ENCODE measurements at places on chromosomes 16 and 17.
A peak's percentile ranks its signal among the peaks of the same experiment; 100 is the strongest.

DNA sequence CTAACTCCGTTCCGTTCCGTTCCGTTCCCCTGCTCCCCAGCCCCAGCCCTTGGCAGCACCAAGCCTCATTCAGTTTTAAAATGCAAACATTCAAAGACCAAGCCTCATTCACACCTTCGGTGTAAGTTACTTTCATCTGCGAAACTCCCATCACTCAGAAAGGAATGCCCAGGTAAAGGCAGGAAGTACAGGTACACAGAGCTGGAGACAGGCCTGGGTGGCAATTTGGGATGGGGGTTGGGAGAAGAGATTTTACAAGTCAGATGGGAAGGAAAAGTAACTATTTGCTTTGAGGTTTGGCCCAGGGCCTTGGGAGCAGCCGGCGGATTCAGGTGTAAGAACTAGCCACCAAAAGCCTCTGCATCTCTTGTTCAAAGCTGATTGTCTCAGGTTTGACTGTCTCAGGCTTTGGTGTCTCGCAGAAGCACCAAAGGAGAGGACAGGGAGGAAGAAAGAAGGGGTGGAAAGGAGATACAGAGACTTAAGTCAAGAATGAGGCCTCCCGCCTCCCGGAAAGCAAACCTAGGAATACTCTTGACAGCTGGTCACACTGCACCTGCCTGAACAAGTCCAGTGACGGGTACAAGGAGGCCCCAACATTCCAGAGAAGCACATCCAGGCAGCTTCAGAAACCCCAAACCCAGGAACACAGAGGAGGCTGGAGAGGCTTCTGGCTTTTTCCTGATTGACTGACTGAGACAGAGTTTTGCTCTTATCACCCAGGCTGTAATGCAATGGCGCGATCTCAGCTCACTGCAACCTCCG, 54.7 kb downstream of the NXN start:
- DNase-seq = no peak

DNA sequence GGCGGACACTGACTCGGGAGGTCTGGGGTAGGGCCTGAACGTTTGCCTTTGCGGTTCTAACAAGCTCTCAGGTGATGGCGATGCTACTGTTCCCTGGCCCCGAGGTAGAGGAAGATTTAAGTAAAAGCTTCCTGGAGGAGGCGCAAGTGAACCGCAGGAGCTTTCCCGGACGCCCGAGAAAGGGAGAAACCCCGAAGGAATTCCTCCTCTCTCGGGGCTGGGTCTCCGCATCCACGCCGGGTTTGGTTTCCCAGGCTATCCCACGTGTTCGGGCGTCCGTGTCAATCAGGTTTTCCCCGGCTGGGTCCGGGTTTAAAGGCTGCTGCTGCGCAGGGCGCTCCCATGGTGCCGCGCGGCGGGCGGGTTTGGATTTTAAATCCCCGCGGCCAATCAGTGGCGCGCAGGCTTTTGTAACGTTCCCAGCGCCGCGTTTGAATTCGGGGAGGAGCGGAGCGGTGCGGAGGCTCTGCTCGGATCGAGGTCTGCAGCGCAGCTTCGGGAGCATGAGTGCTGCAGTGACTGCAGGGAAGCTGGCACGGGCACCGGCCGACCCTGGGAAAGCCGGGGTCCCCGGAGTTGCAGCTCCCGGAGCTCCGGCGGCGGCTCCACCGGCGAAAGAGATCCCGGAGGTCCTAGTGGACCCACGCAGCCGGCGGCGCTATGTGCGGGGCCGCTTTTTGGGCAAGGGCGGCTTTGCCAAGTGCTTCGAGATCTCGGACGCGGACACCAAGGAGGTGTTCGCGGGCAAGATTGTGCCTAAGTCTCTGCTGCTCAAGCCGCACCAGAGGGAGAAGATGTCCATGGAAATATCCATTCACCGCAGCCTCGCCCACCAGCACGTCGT, at the start of gene PLK1:
Gene PLK1 (plus strand): TSS at position 460 of the 844 bp plus-strand sequence. CDS start 44 bp downstream, at position 504.
- DNase-seq = peak; percentile 85

DNA sequence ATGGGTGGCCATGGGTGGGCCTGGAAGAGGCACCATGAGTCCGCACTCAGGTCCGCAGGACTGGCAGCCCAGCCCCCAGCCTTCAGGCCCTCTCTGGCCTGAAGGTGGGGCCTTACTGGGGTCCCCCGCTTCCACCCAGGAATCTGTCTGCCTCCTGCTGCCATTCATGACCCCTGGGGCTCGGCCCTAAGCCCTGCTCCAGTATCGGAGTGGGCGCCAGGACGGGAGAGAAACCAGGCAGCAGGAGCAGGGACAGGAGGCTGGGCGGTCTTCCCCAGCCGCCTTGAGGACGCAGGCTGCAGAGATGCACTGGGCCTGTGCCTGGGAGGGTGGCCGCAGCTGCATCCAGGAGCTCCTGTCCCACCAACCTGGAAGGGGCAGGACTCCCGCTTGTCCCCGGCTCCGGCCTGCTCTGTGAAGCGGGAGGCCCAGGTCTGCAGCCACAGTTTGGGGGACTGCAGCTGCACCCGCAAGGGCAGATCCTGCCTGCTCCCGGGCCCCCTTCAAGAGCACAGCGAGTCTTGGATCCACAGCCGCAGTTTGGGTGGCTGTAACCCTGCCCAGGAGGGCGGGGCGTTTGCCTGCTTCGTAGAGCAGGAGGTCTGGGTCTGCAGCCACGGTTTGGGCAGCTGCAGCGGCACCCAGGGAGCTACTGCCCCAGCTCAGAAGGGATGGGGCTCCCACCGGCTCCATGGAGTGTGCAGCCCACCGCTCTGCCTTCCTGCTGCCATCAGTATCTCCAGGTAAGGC, 81.8 kb upstream of the DNAJA2 start:
- no peak for DNase-seq

GRCh38 chr16:67543582-67543981, 15.0 kb downstream of the RIPOR1 start:
- no peak for DNase-seq

DNA sequence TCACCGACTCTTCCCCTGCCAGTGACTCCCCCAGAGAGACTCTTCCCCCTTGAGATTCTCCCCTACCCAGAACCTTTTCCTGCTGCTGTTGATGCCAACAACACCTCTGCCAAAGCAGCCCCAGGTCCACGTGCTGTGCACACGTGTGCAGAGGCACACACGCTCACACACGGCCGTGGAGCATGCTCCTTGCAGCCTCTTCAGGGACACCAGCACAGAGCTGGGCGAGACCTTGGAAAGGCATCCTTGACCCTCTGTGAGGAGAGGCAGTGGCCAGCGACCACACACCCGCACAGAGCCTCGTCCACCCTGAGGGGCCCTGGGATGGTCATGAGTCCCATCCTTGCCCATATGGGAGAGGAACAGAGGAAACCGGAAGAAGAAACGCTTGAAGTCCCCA, 181.9 kb downstream of the RBFOX3 start:
- DNase-seq = no peak

- DNase-seq = no peak
Observed at GRCh38 chr16:81560979-81561657, 116.5 kb downstream of the CMIP start.

- no peak for DNase-seq
Observed at GRCh38 chr16:51049678-51050376, 101.2 kb downstream of the SALL1 start.

- no peak for DNase-seq
Observed at GRCh38 chr17:55284001-55284884, 19.5 kb downstream of the HLF start.

DNA sequence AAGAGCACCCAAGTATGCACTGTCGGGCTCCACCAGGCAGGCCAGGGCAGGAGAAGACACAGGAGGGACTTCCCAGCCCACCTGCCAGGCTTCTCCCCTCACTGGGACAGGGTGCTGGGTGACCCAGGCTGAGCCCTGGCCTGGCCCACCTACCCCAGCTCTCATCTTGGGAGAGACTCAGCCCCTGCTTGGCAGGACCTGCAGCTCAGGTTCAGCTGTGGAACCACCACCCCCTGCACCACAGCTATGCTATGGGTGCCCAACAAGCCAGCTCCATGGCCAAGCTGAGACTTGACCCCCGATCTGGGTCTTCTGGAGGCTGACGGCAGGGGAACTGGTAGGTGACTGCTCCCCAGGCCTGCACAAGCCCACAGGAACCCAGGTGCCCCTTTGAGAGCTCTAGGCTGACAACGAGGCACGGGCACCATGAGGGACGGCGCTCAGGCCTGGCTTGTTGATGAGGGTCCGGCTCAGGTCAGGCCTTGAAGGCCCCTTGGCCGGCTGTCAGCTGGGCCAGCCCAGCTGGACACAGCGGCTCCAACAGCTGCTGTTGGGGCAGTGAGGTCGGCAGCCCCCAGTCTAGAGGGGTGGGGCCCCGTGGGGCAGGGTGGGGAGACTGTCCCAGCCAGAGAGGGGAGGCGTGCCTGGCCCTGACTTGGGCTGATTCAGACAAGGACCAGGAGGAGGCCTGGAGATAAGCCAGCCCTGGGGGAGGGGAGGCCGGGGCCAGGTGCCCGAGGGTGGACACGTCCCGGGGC, 4.6 kb downstream of the RPUSD1 start:
- no peak for DNase-seq

GRCh38 chr17:37759014-37759637, 14.3 kb upstream of the HNF1B start:
- no peak for DNase-seq

DNA sequence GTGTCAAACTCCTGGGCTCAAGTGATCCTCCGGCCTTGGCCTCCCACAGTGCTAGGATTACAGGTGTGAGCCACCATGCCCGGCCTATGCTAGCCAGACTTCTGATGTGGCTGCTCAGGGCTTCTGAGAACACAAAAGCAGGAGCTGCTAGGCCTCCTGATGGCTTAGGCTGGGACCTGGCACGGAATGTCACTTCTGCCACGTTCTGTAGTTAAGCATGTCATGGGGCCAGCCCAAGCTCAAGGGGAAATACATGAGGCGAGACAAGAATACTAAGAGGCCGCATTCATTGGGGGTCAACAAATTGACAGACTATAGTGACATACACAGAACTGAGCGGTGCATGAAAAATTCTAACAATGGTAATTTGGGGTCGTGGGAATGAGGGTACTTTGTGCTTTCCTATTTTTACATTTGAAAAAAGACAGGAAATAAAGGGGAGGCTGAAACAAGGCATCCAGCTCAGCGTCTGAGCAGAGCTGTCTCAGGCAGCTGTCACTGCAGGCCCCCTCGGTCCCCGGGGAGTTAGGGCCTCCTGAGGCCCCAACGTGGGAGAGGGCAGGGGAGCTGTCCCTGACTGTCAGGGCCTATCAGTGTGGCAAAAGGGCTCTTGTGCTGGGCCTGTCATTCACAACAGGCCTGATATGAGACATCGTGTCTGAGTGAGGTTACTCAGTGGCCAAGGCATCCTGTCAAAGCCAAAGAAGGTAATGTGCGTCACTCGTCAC, 26.4 kb downstream of the CFAP20 start:
- no peak for DNase-seq

GRCh38 chr16:72884573-72884972, 163.4 kb downstream of the ZFHX3 start:
- DNase-seq = no peak

DNA sequence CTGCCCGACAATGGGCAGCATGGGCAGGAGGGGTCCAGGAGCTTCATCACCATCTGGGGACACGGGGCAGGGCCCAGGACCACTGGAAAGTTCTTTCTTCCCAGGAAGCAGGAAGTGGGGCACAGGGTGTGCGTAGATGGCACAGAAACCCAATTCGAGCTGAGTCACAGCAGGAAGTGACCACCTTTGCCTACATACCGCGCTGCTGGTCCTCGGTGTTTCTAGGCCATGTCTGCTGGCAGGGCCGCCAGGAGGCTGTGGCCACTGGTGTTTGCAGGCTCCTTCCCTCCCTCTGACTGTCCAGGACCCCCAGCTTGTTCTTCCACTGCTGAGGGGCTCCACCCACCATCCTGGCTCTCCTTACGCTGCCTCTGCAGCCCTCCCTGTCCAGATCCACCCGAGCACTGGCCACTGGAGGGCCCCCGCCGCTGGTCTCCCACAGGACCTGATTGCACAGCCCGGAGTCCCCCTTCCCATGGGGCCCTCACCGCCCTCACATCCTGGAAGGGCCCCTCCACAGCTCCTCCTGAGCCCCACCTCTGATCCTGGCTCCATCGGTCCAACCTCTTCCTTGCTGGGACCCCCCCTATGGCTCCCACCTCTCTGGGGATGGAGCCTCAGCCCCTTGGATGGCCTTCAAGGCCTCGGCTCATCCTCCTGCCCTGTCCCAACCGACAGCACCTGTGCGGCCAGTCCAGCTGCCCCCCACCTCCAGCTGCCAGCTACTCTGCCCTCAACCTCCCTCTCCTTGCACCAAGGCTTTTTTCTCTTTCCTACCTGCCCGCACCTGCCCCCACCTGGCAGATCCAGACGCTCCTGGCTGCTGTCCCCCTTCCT, 14.5 kb upstream of the RASD1 start:
- no peak for DNase-seq

All from right forelimb (tissue), 1 donor.